EH (cell line): ENCODE measurements at places on chromosomes 7 and 10.

GRCh38 chr7:91553410-91553895 lies 289.2 kb downstream of the FZD1 start:
- no peak for DNase-seq

GRCh38 chr7:8773518-8773917 lies 340.1 kb downstream of the NXPH1 start:
- DNase-seq, result no peak

GRCh38 chr10:19480353-19480752 lies 335.9 kb upstream of the PLXDC2 start:
- no peak for DNase-seq

- DNase-seq, result no peak
Observed at GRCh38 chr7:22427104-22427503, 70.2 kb upstream of the RAPGEF5 start.

DNA sequence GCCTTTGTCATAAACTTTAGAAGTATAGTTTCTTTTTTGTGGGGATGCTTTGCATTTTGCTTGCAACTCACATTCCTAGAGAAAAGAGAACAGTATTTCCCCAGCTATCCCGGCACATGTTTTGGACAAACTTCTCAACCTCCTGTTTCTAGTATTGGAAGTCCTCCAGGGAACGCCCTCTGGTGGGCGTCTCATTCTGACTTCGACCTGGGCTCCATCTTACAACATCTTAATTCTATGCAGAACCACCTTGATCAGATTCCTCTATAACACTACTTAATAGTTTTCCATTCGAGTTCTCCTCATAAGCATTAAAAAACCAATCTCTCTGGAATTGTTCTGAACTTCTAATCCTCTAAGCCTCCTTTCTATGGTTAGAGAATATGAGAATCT lies 139.5 kb upstream of the FZD8 start:
- no peak for DNase-seq

DNA sequence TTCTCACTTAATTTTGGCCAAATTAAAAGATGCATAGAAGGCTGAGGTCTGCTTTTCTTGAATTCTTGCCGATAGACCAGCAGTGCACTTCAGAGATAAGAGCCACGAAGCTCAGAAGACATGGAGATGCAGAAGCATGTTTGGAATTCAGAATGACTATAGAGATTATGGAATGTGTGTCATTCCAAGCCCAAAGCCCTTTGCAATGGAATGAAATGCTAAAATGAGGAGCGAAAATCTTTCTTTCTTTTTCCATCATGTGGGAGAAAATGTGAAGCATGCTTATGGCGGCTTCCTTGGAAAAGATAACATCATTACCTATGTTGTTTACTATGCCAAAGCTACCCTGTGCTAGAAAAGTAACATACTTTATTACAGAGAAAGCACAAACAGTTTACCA lies 257.0 kb upstream of the RNF32 start:
- no peak for DNase-seq

DNA sequence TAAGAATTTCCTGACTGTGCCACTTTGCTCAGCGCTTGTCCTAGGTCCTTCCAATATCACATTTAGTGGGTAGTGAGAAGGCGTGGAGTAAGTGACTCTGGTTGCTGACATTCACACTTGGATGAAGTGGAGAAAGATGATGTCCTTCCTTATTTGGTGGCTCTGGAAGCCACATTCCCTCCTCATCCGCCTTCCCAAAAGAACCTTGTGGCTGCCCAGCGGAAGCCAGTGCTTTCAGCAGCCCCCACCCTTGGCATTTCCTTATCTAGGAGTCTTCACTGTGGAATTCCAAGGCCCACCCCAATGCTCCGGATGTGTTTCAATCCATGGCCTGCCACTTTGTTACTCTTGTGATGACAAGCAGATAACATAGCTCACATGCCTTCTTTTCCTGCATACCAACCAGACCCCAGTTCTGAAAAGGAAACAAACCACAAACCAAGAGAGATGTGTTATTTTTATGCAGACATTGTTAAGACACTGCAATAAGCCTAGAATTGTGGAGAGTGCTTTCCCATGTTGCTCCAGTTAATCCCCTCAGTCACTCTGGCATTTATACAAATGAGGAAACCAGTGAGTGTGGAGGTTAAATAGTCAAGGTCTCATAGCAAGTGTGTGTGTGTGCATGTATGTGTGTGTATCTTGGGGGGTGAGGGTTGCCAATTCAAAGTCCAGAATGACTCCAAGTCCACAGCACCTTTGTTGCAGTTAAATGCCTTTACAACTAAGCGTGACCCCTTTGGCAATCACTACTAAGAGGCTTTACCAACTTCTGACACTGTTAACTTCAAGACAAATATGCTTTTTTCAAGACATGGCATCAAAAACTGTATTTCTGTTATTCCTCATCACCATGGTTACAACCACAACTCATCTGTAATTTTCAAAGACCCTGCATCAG lies 10.3 kb upstream of the ANKRD1 start:
- DNase-seq, result peak; percentile 100

GRCh38 chr7:8260871-8261694 lies 884 bp downstream of the ICA1 start:
- DNase-seq, result peak; percentile 7

DNA sequence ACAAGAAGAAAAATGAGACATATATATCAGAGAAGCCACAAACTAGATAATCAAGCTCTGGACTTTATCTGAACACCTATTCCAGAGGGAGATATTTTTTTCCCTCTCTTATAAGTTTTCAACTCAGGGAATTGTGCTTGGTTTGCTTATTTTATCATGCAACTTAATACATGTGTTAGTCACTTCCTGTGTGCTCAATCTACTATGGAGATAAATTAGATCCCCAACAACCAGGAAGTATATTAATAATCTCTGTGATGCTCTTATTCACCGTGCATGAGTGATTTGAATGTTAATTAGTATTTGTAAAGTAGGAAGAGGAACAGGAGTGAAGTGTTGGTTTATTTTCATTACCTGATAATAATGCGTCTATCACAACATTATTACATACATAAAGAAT lies 38.8 kb upstream of the ZNF365 start:
- DNase-seq, result peak; percentile 48

DNA sequence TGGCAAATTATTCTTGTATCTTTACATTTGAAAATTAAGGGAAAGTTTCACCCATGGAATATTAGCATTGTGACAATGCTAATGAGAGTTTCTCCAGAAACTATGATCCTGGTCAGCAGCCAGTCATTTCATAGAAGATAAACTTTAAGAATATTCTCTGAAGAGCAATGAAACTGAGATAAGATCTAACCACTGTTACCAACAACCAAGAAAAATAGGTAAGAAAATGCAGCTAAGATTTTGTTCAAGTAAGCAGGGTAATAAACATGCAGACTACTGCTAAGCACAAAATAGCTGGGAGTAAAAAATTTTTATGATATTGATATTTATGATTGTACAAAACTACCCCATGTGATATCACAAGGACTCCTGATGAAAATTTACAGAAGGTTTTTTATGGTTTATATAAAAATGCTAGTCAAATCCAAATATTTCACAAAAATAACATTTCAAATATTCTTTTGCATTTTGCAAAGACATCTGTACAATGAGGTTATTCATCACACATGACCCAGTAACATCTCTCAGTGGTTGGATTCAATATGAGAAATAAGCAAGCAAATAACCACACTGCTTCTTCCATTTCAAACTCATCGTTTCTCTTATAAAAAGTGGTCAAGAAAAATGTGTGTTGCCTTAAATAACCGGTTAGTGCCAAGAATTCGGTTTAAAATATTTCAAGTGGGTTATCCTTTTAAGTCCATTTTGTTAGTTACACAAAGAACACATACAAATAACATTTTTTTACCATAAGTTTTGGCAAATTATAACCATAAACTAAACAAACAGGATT lies 251.6 kb downstream of the DIP2C start:
- DNase-seq, result no peak

DNA sequence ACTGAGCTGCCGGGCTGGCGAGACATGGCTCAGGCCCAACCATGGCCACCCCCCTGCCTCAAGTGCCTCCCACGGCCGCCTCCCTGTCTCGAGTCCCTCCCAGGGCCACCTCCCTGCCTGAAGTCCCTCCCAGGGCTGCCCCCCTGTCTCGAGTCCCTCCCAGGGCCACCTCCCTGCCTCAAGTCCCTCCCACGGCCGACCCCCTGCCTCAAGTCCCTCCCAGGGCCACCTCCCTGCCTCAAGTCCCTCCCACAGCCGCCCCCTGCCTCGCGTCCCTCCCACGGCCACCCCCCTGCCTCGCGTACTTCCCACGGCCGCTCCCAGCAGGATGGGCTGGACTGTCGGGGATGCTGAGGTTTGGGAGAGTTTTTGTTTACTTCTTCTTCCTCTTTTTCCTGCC lies 462.5 kb downstream of the PTPRN2 start:
- DNase-seq, result no peak

DNA sequence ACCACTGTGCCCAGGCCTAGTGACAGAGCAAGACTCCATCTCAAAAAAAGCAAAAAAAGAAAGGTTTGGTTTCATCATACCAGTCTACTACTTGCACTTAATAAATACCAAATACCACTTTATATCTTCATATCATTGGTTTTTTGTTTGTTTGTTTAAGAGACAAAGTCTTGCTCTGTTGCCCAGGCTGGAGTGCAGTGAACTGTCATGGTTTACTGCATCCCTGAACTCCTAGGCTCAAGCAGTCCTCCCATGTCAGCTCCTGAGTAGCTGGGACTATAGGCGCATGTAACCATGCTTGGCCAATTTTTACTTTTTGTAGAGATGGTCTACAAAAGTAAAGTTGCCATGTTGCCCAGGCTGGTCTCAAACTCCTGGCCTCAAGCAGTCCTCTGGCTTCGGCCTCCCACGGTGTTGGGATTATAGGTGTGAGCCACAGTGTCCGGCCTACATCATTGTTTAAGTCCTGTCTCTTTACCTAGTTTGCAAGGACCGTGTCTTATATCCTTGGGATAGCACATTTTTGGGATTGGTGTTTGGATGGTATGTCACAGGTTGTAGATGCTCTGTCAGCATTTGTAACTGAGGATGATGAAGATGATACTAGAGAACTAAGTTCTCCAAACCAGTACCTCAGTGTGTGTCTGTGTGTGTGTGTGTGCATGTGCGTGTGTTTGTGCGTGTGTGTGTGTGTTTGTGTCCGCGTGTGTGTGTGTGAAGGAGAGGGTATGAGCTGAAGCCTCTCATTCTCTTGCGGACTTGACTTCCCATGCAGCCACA lies 9.3 kb downstream of the LMTK2 start:
- DNase-seq, result no peak

GRCh38 chr10:1206601-1207000 lies 150.4 kb downstream of the WDR37 start:
- DNase-seq, result no peak

DNA sequence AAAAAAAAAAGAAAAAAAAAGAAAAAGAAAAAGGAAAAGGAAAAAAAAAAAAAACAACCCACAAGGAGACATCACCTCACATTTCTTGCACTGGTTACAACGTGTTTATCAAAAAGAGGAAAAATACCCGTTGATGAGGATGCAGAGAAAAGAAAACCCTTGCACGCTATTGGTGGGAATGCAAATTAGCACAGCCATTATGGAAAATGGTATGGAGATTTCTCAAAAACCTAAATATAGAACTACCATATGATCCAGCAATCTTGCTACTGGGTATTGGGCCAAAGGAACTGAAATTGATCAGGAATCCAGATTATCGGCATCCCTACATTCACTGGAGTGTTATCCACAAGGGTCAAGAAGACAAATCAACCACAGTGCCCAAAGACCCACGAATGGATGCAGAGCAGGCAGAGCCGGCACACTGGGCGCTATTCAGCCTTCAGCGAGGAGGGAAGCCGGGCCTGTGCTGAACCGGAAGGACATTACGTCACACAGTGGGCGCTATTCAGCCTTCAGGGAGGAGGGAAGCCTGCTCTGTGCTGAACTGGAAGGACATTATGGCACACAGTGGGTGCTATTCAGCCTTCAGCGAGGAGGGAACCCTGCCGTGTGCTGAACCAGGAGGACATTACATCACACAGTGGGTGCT lies 258.7 kb downstream of the ZMYND11 start:
- no peak for DNase-seq

DNA sequence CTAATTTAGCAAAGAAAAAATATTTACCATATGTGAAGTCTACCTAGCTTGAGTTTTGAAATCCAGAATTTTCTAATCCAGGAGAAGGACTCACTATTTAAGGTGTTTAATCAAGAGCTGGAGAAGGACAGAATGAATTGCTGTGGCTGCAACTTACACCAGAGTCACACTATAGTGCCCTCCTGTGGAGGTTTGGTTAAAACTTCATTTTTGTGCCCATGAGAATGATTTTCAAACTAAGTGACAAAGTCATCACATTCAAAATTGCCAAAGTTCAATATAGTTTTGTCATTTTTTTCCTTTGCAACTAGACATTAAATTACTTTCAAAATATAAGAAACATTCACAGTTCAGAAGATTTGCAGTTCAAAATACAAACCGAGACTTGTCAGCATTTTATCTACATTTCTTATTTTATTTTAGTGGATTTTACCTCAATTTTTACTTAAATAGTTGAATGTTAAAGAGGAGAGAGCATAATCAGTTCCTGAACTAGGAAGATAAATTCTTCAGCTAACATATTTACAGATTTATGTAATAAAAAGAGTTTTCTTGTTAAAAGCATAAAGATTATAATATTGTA lies 70.7 kb downstream of the CABCOCO1 start:
- DNase-seq, result peak; percentile 66

- no peak for DNase-seq
Observed at GRCh38 chr7:21346297-21346696, 81.6 kb upstream of the SP4 start.

- peak; percentile 59 for DNase-seq
Observed at GRCh38 chr10:131961777-131962662, 19.7 kb downstream of the BNIP3 start.

DNA sequence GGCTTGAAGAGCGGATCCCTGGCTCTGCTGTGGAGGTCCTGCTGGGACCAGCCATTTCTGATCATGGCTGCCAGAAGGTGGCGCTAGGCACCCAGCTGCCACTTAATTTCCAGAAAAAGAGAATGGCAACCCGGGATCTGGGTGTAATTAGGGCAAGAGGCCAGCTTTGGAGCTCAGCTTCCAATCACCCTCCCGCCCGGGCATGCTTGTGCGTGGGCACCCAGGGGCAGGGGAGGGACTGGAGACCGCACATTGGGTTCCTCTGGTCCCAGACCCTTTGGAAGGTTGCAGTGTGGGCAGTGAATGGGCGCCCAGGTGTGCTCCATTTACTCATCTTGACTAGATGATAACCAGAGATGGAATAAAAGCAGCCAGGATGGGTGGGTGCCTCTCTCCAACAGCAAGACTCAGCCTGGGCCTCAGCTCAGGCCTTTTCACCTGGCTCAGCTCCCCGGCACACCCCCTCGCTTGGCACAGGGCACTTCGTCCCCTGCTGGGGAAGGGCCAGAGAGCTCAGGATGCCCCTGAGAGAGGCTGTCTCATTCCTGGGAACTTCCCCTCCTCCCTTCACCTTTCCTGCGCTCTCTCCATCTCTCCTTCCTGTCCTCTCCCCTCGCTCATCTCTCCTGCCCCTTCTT lies 14.7 kb downstream of the FAM241B start:
- peak; percentile 70 for DNase-seq

DNA sequence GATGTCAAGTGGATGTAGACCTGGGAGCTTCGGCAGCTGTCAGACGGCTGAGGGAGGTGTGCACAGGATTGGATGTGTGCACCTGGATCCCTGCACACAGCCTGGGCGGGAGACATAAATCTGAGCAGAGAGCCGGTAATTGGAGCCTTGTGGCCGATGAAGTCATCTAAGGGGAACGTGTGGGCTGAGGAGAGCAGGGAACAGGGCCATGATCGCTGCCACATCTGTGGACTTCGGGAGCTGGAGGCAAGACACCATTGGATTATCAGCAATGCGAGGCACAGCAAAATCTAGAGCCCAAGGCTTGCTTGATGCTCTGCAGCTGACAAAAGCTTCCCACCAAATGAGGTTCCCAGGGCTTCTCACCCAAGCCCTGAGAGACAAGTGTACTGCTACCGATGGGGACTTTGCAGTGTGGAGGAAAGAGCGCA lies 147.7 kb downstream of the PTPN20 start:
- DNase-seq, result peak; percentile 60
